ENCODE measurements at places on chromosomes 4 and X.

DNA sequence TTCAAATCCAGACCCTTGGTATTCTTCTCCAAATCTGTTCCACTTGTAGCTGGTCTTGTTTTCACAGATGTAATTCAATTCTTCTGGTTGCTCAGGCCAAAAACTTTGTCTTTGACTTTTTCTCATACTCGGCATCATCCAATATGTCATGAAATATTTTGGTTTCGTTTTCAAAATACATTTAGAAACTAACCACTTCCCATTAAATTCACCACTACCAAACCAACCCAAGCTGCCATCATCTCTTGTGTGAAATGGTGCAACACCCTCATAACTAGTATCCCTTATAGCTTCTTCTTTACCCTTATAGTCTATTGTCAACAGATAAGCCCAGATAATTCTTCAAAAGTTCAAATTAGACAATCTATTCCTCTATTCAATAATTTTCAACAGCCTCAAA lies 192.1 kb downstream of the PRR32 start:
- no peak for DNase-seq

DNA sequence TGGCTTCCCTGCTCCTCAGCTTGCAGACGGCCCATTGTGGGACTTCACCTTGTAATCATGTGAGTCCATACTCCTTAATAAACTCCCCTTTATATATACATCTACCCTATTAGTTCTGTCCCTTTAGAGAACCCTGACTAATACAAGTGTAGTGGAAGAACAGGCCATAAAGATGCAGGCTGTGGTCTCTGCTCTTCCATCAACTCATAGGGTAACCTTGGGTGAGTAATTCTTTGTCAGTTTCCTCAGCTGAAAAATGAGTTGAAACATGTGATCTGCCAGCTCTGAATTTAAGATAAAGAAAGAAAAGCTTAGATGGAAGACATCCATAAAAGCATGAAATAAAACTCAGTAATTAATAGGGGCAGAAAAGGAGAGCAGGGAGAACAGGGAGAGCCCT lies 103.6 kb downstream of the ENOX2 start:
- DNase-seq: peak; percentile 29

GRCh38 chr4:35423104-35423503 lies 821.2 kb downstream of the ARAP2 start:
- DNase-seq: no peak

DNA sequence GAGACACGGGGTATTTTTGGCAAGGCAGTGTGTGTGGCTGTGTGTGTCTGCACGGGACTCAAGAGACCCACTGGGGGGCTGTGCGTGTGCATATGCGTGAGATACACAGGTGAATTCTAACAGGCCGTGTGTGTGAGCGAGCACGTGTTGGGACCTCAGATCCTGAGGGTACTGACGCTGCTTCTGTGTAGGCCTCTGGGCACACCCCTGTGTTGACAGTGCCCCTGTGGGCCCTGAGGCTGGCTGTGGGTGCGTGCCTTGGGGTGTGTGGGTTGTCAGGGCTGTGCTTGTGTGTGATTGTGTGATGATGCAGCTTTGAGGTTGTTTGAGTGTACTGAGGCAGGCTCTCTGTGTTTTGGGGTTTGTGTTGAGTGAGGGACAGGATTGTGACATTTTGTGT lies 13.9 kb downstream of the FOXP3 start:
- DNase-seq: no peak

DNA sequence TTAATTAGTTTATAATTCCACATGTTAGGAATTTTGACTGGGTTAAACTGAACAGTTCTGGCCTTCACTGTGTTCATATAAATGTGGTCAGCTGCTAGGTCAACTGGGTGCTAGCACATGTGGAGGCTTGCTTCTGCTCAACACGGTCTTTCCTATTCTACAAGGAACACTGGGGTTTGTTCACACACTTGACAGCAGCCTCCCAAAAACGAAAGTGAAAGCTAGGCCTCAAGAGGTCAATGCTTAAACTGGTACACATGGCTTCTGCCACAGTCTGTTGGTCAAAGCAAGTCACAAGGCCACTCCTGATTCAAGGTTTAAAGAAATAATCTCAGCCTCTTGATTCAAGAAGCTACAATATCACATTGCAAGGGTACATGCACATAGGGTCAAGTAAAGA lies 126.5 kb downstream of the QDPR start:
- DNase-seq: peak; percentile 17

GRCh38 chrX:135740681-135741149 lies 27.3 kb downstream of the CT45A1 start:
- peak; percentile 27 for DNase-seq

GRCh38 chr4:134624365-134624764 lies 422.8 kb upstream of the PABPC4L start:
- DNase-seq: no peak

DNA sequence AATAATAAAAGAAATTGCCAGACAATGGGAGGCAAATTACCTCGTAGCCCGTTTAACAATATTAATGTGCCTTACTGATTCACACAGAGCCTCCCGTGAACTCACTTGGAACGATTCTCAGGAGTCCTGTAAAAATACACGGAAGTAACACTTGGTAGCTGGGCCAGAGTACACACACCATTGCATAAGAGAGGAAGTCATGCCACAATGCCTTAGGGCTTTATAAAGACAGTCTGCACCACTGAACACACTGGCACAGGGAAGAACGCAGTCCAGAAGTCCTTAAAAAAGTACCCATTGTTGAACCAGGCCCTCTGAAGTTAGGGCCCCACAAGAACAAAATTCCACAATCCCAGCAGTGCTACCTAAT lies 15.1 kb downstream of the SLC2A9 start:
- peak; percentile 91 for DNase-seq

DNA sequence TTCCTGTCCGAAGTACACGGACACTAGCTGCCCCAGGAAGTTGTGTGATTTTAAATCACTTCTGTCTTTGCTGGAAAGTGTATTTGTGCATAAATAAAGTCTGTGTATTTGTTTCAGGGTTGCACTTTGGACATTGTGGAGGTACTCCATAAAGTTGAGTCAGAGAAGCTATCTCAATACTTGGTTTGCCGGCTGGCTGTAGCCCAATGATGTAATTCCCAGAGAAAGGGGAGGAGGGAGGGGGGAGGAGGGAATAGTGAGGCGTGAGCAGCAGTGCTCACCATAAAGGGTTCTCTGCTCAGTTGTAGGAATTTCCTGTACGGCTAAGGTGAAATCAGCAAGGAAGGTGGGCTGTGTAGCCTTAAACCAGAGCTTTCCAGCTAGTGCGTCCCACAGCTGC lies 7.5 kb downstream of the APEX2 start:
- peak; percentile 39 for DNase-seq

DNA sequence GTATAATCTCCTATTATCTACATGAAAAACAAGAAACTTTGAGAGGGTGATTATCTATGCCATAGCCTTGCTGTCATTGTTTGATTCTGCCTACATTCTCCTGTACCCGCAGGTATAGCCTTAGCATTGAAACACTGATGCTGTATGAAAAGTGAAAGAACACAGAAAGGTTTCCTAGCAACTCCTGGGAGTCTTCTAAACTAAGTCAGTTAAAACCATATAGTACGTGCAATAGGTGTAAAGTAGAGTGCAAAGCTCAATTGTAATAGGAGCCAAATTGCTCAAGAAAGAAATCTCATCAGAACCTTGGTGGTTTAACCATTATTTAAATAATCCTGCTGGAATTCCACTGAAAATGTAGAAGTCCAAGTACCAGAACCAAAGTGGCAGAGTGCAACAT lies 489.7 kb downstream of the PCDH10 start:
- DNase-seq: no peak

DNA sequence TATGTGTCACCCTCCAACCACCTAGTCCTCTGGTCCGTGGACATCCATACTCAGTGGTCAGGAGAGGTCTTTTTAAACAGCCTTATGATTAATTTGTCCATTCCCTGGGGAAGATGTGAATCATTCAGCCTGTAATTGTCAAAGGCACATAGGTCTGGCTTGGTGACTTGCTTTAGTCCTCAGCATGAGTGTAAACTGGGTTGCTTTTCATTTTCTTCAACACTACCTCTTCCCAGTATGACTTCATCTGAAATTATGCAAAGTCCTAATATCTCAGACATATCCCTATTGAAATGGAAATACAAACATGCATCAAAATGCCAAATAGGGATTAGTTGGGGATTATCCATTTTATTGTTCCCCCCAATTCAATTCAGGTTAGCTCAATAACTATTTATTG lies 208.3 kb upstream of the AMOT start:
- DNase-seq: no peak

DNA sequence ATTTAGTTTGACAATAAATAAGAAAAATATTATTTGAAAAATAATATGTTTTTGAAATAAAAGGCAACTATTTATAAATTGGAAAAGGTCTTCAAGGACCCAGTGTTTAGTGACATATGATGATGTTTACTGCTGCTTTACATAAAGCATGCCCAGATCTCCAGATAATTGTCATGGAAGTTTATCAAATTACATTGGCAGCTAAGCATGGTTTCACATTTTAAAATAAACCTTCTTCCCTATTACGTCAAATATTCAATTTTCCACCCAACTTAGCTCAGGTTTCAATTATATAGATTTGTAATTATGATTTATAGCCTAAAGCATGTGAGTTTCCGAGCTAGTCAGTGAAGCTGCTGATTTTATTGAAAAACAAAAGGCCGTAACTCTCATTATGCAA lies 417.2 kb downstream of the CFAP47 start:
- DNase-seq: no peak

DNA sequence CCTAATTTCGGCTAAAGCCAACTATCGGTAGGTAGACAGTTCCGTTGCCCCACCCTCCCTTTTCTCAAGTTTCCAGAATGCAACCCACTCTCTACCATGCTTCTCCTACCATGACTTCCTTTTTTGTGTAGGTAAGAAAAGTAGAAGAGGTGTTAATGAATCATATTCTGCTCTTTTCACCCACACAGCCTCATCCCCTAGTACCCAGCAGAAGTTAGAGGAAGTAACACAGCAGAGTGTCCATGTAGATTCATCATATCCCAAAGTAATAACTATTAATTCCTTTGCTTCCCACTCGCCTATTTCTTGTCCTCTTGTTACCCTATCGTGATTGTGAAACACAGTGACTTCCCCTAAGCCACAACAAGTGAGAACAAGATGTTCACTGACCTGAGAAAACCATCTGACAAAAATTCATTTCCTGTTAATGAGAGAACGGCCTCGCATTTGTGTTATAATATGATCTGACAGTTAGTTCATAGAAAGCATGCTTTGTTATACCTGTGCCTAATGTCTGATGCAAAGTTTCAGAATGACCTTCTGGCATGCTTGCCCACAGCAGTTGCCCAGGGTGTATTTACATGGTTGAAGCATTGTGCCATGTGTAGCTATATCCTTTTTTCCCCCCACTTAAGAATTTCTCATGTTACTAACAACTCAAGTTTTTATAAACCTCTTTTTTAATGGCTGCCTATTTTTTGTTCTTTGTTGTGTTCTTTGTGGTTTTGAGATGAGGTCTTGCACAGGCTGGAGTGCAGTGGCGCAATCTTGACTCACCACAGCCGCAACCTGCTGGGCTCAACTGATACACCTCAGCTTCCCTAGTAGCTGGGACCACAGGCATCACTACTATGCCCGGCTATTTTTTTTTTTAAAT lies 185.6 kb downstream of the RAP1GDS1 start:
- no peak for DNase-seq

GRCh38 chr4:82017680-82018079 lies 356.1 kb downstream of the HNRNPD start:
- DNase-seq: peak; percentile 32

DNA sequence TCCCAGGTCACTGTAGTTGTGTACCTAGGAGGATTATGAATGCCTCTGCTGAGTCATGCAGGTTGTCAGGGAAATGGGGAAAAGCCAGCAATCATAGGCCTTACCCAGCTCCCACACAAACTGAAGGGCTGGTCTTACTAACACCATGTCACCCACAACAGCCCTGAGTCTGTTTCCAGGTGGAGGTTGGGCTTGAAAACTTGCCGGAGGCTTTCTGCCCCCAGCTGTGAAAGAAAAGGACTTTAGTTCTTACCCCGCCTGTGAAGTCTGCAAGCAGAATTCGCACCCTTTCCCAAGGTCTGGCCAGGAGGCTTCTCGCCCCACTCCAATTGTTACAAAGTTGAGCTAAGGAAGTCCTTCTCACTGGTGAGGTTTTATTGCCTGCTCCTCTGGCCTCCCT lies 143.9 kb downstream of the RPS6KA6 start:
- DNase-seq: no peak

GRCh38 chrX:80602036-80602860 lies 182.0 kb downstream of the TENT5D start:
- no peak for DNase-seq

GRCh38 chr4:98765771-98766170 lies 107.4 kb upstream of the TSPAN5 start:
- DNase-seq: no peak

- DNase-seq: no peak
Measured at GRCh38 chrX:15043538-15043937, 170.3 kb downstream of the MOSPD2 start.

DNA sequence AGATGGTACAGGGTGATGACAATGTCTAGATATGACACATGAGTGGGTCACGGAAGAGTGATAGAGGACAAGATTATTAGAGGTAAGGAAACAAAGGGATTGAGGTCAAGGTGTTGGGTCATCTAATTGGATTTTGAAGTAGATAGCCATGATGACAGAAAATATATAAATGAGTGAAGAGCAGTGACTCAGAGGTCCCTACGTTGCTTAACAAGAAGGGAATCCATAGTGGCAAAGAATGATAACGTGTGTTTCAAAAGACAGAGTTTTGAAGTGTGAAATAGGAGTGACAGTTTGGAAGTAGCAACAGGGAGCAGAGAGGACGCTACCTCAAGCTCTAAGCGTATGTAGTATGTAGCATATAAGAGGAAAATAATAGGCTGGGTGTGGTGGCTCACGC lies 22.2 kb upstream of the CAMK2D start:
- no peak for DNase-seq

DNA sequence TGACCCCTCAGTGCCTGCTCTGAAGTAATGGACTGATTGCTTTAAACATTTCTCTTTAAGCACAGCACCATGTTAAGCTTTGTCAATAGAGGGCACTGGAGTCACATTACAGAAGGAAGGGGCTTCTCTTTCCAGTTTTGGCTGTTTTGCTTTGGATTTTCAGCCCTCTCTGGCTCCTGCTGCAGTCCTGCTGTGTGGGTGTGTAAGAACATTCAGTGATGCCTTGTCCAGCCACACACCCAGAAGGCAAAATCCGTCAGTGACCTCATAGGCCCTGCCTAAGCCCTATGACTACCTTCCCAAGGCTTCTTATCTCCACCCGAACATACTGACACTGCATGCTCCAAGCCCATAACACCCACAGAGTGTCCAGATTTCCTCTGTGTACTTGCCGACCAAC lies 215.3 kb upstream of the CTSO start:
- peak; percentile 14 for DNase-seq

GRCh38 chrX:43590150-43590549 lies 65.9 kb upstream of the MAOA start:
- no peak for DNase-seq

DNA sequence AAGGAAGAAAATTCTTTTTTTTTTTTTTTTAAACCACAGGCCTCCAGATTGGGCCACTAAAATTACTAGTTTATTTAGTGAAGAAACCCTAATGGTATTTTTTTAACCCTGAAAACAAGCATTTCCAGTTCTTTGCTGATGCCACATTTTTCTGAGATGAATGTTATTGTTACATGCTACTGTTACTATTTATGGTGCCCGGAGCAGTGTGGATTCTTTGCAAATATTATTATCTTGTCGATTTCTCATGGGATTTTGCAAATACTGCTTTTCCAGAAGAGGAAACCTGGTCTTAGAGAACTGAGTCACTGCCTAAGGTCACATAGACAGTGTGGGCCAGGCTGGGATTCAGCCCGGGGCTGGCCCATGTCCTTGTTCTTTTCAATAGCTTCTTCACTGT lies 8.7 kb upstream of the ALAS2 start:
- no peak for DNase-seq
